Stimulated activated CD8-positive, alpha-beta memory T cell treated with anti-CD3 and anti-CD28 coated beads, Interleukin-4, amount 100 ng/mL, for 1 hour (primary cell): ENCODE measurements at places on chromosomes 2 and 18.

DNA sequence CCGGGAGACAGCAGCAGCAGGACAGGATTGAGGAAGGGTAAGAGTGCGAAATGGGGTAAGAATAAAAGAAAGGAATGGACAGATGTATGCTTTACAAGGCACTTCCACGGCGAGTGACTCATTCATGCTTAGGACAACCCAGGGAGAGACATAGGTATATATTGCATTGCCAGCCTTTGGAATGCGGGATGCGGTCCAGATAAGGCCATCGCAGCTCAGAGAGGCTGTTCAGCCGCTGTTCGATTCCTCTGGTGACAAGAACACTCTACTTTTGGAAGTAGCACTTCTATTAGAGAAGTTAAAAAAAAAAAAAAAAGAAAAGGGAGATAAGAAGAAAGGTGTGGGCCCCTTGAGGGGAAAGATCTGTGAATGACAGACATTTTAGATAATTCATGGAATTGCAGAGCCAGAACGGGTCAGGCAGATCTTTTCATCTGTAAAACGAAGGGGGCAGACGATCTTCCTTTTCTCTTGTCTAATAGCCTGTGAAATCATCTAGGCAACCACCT lies 819 bp upstream of the NCOA1 start:
- no peak for DNase-seq

DNA sequence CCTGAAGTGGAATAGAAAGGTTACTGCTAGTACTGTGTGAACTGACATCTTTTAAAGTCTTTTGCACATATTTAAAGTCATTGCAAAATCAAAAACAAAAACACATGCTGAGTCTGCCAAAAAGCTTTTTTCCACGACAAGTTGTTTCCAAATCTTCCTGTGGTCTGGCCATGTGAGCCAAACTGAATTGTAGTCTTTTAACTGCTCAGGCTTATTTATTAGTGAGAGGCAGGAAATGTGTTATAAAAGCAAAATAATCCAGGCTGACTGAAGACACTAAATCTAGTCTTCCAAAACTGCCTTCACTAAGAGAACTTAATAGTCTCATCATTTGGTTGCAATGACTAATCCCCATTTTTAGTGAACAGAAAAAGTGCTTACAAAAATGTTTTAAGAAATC lies 2.3 kb downstream of the KRCC1 start:
- no peak for DNase-seq

DNA sequence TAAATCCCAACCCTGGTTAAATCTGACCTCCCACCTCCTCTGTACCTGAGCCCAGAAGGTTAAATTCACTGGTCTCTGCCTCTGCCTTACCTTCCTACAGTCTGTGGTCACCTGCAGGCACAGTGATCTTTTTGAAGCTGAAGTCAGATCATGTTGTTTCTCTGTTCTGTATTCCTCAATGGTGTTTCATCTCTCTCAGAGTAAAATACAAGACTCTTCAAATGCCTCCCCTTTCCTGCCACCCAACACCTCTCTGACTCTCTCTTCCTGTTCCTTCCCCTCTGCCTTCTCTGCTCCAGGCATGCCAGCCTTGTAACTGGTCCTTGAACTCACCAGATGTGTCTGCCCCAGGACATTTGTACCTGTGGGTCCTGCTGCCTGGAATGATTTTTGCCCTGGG lies 219.3 kb downstream of the UXS1 start:
- DNase-seq = no peak

DNA sequence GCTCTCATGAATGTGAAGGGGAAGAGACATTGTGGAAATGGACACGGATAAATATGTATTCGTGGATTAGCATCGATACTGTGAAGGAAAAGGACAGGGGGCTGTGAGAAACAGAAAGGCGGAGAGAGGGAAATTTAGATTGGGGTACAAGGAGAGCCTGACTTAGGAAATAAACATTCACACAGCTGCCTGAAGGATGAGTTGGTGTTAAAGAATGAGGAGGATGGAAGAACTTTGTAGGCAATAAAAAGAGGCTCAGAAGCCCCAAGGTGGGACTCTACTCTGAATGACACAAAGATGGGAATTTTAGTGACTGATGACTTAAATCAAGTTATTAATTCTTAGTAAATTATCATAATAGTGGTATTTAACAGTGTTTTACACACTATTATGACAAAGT lies 10.1 kb downstream of the MYO1B start:
- DNase-seq = no peak

DNA sequence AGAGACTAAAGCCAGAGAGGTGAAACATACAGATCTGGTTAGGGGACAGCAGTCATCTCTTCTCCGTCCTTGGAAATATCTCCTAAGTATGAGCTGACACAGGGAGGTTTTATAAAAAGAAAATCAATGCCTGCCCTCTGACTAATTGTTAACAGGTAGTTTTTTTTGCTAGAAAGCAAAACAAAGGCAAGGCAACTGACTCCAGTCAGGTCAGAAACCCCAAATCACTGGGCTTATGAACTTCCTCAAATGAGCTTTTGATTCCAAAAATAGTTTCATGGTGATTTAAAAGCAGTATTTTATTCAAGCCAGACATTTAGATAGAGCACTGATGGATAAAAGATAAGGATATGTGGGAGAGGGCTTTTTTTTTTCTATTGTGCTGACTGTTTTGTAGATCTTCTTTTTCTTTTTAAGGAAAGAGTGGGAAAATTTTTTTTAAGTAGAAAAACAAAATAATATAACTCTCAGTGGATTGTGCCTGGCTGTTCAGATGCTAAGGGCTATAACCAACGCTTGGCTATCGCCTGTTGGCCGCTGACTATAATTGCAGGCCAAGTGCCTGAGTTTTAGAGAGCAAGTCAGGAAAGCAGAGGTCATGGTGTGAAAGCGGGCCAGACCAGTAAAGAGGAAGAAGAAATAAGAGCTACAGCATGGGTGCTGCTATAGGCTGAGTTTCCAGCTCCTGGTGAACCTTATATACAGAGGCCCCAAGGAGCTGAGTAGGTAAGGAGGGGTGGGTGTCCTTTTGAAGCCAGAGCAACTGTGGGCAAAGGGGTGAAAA lies 44.9 kb downstream of the MRPL35 start:
- no peak for DNase-seq

DNA sequence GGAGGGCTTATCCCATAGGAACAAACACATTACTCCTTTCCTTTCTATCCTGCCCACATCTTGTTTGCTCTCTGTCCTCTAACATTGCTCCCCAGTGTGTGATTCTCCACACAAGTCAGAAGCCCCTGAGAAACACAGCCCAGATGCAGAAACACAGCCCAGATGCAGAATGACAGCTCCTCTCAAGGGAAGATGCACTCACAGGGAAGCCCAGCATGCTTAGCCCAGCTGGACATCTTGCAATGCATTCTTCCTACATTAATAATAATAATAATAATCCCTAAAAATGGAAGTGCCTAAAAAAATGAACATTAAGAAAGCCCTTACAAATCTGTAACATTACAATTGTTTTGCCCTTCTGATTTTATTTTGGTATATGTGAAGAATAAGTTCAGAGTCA lies 172.1 kb downstream of the CBLN2 start:
- DNase-seq = no peak
